ENCODE measurements at places on chromosomes 2 and 18. TPM values are rescaled to one million over a fixed set of nuclear protein-coding genes. Genes with fewer than 3 reads are reported as not detected.

The MAIP1 gene
- 18.8 TPM for polyA plus RNA-seq

The GRHL1 gene
- 0.35 TPM for polyA plus RNA-seq

The ANKRD23 gene
- 0.59 TPM for polyA plus RNA-seq

The CNDP1 gene
- polyA plus RNA-seq = not detected

DNA sequence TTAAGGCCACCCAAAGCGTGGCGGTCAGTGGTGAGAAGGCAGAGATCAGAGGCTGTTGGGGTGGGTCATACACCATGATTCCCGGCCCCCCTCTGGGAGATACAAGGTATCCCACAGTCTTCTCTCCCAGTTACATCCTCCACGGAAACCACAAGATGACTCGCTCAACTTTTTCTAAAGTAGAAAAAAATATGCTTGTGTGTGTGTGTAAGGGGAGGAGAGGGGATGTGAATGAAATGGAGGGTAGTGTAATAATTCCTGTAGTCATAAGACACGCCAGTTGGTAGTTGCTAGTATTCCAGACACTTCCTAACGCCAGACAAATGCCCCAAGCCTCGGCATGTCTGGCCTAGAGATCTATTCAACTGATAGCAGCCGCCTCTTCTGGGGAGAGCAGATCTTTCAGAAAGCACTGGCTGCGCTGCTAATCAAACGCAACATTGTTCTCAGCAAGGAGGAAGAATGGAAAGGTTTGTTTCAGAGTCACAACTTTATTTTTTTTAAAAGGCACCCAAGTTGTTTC is 143.5 kb downstream of the TGIF1 start:
- DNase-seq = peak; percentile 98

DNA sequence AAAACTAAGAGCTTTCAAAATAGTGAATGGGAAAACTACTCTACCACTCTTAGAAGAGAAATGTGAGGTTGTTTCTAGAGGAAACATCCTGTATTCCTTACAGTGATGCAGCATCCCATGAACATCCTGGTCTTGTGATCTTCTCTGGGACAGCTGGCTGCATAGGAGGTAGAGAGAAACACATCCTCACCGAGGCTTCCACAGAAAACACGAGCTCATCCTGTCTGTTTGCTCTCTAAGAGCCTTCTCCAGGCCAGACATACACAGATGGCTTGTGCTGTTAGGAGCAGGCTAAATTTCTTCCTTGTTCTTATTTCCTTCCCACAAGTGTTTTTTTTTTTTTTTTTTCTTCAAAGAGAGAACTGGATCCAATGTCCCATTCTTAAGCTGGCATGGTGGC is 14.7 kb upstream of the FZD7 start:
- no peak for DNase-seq

GRCh38 chr2:144402251-144402650 is 117.7 kb downstream of the ZEB2 start:
- DNase-seq = no peak

GRCh38 chr2:222673883-222674282 is 2.4 kb downstream of the MOGAT1 start:
- no peak for DNase-seq

DNA sequence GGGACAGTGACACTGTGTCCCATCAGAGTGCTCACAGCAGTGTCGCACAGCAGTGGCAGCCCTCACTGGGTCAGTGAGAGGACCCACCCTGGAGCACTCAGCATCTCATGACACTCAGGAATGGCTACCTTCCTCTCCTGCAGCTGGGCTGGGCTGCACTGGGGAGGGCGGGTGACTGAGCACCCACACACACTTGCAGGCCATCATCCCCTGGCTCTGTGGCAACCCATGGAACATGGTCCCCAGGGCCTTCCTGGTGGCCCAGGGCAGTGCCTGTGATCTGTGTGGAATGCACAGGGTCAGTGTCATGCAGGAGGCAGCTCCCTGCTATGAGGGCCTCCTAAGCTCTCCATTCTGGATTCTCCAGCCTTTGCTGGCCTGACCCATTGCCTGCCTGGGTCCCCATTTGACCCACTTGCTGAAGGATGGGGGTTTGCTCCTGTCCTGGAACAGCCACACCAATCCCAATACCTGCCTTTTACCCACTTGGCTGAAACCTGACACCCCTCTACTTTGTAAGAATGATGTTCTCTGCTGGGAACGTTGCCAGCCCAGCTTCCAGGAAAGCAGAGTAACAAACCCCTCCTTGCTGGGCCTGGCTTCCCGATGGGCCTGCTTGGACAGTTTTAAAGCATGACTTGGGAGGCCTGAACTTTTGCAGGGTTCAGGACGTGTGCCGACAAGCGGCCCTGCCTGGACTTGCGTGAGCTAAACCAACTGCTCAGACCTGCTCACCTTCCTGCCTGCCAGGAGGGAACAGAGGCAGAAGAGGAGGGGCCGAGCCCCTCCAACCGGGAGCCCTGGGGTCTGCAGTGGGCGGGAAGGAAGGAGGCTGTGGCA is 13.7 kb downstream of the HS6ST1 start:
- peak; percentile 99 for DNase-seq
